DND-41 (cell line): ENCODE measurements at places on chromosomes 2 and 18.

DNA sequence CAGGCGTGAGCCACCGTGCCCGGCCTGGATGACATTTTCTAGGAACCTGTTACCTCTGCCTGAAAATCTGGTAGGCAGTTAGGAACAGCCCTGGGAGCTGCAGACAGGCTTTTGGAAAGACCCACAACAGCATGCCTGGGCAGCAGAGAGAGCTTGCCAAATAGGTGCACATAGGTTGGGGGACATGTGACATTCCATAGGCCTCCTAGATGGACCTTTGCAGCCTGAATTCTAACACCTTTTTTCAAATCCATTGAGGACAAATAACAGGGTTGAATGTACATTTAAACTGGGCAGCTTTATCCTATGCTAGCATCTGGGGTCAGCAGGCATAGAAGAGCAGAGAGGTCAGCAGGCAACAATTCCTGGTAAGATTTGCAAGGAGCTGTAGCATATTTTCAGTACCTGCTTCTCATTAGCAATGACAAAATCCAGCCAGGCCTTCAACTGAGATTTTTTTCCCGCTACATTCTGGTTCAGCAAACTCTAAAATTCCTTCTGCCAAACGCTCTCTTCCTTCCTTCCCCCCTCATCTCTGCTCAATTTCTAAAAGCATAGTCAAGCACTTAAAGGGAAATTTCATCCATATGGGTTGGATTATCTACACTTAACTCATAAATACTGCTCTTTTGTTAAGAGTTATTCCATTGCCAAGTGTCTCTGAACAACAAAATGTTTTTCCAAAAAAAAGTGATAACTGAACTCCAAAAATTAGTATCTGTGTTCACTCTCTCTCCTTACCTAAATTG, 75.2 kb downstream of the SOWAHC start:
- no peak for DNase-seq

GRCh38 chr2:217491271-217491670, 511.5 kb downstream of the TNS1 start:
- no peak for DNase-seq

DNA sequence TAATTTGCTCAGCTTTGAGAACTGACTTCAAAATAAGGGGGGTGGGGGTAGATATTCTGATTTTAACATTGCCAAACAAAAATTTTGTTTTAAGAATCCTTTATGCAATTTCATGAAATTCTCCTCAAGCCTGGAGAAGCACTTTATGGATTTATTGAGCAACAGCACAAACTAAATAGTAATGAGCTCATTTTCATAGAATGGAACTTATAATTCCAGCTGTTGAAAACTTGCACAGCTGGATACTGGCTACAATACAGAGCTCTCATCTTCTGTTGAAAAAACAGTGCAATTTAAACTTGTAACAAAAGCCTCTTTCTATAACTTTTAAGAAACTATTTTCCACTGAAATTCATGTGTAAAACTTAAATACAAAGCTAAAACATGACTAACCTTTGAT, 137.6 kb upstream of the FN1 start:
- no peak for DNase-seq

GRCh38 chr2:150282771-150283371, 204.6 kb downstream of the RND3 start:
- DNase-seq: no peak

GRCh38 chr18:59728816-59729215, 31.6 kb upstream of the CCBE1 start:
- no peak for DNase-seq

DNA sequence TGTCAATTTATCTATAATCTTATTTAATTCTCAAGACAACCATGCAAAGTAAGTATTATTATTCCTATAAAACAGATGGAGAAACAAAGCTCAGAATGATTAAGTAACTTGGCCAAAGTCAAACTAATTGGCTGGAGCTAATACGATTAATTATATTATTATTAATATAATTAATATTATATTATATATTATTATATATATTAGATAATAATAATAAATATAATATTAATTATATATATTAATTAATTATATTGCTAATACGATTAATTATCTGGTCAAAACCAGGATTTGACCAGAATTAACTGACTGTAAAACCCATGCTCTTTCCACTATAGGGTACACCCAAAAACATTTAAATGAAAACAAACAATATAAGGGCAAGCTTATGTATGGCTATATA, 52.4 kb downstream of the FARSB start:
- no peak for DNase-seq

- DNase-seq: no peak
Observed at GRCh38 chr2:71618327-71619113, 165.2 kb downstream of the DYSF start.

DNA sequence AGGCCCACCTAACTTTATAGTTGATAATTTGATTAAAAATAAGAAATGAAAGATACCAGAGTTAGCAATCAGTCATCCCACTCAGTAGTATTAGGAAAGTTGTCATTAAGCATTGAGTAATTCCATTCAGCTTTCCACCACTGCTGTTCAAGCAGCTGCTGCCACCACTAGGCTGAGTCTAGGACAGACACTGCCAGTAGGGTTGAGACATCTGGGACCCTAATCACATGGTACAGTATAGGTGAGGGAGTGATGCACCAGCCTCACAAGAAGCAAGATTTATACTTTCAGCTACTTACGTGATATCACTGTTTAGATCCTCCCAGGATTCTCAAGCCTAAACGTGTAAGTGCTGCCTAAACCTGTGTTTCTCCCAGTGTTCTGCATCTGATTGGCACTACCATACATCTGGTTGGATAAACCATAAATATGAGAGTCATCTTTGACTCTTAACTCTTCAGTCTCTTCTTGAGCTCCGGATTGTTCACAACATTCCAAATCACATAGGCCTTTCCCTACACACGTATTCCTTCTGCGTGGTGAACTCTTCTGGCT, 3.2 kb downstream of the UBXN4 start:
- peak; percentile 47 for DNase-seq
